CD4-positive, alpha-beta T cell treated with Interleukin-17A for 1 hour (primary cell): ENCODE measurements at places on chromosomes 11 and 22.

GRCh38 chr11:12794576-12795230 is 120.5 kb downstream of the TEAD1 start:
- DNase-seq: no peak

- DNase-seq: no peak
These were observed 86.6 kb downstream of the TSPAN18 start for GRCh38 chr11:44813401-44813800.

DNA sequence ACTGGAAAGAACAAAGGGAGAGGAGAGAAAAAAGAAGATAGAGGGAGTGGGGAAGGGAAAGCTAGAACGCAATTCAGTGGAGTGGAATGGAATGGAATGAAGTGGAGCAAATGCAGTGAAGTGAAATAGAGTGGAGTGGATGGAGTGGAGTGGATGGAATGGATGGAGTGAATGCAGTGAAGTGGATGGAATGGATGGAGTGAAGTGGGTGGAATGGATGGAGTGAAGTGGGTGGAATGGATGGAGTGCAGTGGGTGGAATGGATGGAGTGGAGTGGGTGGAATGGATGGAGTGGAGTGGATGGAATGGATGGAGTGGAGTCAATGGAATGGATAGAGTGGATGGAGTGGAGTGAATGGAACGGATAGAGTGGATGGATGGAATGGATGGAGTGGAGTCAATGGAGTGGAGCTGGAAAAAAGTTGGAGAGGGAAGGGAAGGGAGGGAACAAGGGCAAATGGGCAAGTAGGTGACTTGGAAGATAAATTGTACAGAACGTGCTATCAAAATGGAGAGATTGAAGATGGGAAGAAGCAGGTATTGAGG is 13.9 kb downstream of the IFITM10 start:
- no peak for DNase-seq

DNA sequence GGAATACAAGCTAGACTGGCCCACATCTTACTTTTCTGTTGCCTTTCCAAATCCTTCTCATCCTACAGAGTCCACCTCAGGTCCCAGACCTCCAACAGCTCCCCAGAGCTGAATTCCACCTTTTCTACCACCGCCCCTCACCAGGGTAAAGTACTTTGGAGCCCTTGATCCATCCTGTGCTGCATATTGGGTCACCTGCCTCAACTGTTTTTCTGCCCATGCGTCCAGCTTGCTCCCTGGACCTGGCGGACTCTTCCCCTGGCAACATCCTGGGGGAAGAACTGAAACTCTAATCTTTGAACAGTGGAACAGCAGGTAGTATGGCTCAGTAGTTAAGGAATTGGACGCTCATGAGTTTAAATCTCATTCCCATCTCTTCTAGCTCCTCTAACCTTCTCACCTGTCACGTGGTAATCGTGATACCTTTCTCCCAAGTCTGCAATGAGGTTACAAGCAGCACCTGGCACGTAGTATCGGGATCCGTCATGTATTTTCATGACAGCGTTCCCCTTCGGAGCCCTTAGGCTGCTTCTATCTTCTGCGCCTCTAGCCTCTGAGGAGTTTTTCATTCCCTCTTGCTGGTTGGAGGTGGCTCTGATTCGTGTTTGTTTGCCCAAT is 98.1 kb downstream of the CEP164 start:
- no peak for DNase-seq

- no peak for DNase-seq
These were observed 68.0 kb downstream of the USP47 start for GRCh38 chr11:11909727-11910126.

DNA sequence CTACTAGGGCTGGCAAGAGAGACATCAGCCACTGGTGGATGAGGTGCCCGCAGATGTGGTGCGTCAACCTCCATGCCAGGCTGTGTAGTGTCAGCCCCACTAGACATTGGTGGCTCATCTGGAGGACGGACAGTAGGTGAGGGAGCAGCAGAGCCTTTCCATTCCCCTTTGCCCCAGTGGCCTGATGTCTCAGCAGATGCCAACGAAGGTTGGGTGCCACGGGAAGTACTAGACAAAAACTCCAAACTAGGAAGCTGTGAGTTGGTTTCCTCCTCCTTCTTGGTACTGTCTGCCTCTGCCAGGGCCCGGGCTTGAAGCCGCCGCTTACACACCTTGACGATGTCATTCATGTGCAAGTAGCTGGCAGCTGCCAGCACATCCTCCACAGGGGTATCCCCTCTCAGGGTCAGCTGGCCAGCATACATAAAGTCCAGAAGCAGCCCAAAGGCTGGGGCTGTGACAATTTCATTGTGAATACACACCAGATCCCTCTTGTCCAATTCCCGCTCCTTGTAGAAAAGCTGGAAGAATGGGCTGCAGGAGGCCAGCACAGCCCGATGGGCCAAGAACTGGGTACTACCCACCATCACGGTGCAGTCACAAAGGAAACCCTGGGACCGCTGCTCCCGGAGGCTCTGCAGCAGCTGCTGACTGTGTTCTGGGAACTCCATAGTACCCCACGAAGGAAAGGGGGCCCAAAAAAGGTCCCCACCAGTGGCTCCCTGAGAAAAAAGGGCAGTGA is 795 bp downstream of the ZBTB3 start:
- no peak for DNase-seq

DNA sequence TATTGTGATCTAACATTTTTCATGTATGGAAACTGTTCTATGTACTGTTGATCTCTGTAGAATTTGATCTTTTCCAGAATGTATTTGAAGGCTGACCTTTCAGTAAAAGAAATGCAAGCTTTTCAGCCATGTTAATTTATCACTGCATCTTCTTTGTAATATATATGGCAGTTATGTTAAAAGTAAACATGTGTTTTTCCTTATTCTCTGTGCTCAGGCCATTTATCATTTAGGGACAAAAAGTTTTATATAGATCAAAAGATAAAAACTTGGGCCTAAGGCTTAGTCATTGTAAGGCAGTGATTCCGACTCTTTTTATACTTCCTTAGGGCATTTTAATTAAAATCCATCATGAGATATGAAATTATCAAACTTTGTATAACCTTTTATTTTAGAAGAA is 48.7 kb downstream of the KDM2A start:
- DNase-seq: no peak

DNA sequence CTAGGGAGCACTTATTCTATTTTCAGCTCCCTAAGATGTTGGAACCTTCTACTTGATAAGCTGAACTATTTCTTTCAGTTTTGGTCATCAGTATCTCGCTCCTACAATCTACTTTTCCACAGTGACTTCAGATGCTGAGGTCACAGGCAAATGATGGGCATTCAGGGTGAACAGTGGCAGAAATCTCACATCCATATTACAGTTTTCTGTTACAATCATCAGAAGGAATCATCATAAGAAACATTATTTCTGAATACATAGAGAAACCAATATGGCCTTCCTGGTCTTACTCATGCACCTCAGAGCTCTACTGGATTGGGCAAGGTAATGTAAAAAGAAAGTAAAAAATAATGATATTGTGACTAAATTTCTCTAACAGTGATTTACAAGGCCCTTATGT is 39.4 kb upstream of the DDI1 start:
- DNase-seq: no peak

- DNase-seq: no peak
These were observed 20.8 kb downstream of the KRTAP5-6 start for GRCh38 chr11:1717745-1718144.

- DNase-seq: no peak
These were observed 107.7 kb downstream of the CTTN start for GRCh38 chr11:70505761-70506657.

- no peak for DNase-seq
These were observed 61.5 kb upstream of the PITPNB start for GRCh38 chr22:27980424-27981148.

DNA sequence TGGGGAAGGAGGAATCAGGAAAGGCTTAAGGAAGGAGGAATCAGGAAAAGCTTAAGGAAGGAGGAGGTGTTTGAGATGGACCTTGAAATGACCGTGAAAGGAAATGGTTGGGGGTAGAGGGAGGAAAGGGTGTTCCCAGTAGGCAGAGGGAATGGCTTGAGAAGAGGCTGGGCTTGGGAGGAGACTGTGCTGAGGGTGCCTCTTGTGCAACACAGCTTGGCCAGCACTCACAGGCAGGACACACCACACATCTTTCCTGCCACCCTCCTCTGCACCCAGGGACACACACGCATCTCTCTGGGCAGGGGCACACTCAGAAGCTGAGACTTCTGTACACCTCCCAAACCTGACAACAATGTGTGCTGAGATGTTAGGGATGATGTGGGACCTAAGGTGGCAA is 151.4 kb downstream of the FBXO7 start:
- DNase-seq: no peak

- DNase-seq: no peak
These were observed 5.0 kb downstream of the ZP1 start for GRCh38 chr11:60872124-60872960.

GRCh38 chr22:29479417-29480261 is at the start of gene NEFH:
Gene NEFH (plus strand): TSS chr22:29480218. CDS start chr22:29480263, 45 bp downstream.
- no peak for DNase-seq

DNA sequence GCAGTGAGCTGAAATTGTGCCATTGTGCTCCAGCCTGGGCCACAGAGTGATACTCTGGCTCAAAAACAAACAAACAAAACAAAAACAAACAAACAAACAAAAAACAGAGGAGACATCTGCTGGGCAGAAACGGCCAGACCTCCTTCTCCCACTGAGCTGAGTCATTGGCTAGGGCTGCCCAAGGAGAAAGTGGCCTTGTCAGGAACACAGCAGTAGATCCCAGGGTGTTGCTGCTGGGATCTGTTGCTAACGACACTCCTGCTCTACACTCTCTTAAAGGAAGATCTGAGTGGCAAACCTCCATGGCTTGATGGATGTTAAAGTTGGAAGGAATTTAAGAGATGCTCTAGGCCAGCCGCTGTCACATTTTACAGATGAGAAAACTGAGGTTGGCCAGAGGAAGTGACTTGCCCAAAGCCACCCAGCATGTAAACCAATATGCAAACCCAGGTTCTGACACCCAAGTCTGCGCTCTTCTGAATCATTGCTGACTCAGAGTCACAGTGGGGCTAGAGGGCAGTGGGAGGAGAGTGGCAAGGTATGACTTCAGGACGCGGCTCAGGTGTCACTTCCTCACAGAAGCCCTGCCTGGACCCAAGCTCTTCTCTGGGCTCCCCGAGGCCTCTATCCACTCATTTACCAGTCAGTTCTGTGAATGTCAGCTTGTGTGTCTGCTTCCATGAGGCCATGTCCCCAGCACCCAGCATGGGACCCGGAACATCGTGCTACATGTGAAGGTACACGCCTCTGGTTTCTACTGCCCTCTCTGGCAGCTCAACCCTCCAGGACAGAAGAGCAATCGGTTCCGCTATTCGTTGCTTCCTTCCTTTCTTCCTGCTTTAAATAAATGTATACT is 11.3 kb upstream of the GDPD5 start:
- peak; percentile 48 for DNase-seq

GRCh38 chr11:86617502-86617901 is 54.9 kb downstream of the ME3 start:
- no peak for DNase-seq

DNA sequence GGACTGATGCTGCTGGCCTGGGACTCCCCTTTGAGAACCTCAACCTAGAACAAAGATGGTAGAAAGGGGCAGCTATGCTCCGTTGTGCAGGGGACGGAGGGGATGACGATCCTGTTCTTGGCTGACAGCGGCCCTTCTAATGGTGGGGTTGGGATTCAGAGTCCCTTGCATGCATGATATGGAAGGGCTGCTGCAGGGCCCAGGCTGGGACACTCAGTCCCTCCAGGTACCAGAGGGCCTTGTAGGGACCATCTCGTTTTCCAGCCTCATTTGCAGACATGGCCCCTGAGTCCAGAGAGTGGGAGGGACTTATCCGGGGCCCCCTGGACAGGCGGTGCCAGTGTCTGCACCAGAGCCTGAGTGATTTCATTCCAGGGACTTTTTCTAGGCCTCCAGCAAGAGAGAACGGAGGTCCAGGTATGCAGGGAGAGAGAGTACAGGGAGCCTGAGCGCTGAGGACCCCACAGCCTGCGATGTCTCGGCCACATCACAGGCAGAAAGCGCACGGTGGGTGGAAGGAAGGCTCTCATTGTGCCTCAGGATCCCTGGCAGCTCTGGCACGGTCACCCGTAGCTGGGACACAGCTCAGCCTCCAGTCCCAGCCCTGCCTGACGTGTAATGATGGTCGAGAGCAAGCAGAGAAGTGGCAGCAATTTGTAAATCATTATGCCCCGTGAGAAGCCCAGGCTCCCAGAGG is 860.8 kb downstream of the TBC1D22A start:
- DNase-seq: no peak

DNA sequence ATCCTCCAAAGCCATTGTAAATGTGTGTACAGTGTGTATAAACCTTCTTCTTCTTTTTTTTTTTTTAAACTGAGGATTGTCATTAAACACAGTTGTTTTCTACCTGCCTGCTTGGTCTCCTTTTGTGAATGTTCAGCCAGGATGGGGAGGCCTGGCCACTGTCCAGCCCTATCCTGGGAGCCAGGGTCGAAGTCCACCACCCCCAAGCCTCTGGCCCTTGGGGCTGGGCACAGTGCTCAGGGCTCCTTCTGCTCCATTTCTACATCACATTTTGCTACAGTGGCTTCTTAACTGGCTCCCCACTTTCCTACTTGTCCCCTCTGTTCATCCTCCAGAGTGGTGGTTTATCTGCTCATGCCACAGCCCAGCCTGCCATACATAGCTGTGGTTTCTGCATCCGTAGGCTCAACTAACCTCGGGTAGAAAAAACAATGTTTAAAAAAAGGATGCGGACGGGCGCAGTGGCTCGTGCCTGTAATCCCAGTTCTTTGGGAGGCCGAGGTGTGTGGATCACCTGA is 2.5 kb upstream of the SMARCB1 start:
- DNase-seq: peak; percentile 15
